ENCODE measurements at places on chromosomes 6 and 20.
A peak's percentile ranks its signal among the peaks of the same experiment; 100 is the strongest.

DNA sequence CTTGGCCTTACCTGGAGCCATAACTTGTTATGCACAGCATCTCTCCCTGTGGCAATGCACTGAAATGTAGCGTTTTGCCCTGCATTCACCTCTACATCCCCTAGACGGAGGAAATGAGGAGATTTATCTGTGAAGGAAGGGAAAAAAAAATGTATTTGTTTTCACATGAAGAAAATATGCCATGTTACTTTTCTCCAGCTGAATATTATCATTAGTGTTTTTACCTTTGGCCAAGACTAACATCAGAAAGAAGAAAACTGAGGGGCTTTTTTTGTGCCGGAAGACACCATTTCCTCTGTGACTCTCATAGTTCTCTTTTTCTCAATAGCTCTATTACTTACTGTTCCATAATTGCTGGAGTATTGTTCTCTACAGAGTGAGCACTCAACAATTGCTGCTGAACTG lies 280.4 kb downstream of the PTPRK start:
- no peak for DNase-seq

DNA sequence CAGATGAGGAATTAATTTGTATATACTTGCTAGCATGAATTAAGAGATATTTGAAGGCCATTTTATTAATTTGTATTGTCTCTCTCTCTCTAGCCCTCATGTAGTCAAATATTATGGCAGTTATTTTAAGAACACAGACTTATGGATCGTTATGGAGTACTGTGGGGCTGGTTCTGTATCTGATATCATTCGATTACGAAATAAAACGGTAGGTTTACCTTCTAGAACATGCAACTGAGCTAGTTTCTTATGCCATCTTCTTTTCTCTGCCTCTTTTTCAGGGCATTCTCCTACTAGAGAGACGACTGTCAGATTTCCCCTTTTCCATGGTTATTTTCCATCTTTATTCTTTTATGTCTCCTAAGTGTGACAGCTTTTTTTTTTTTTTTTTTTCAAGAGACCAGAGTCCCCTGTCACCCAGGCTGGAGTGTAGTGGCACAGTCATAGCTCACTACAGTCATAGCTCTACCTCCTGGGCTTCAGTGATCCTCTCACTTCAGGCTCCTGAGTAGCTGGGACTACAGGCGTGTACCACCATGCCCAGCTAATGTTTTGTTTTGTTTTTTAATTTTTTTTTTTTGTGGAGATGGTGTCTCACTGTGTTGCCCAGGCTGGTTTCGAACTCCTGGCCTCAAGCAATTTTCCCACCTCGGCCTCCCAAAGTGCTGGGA lies 15.6 kb downstream of the STK4 start:
- peak; percentile 38 for DNase-seq

- DNase-seq, result peak; percentile 37
Measured at GRCh38 chr20:17558154-17558940, 11.5 kb upstream of the DSTN start.

DNA sequence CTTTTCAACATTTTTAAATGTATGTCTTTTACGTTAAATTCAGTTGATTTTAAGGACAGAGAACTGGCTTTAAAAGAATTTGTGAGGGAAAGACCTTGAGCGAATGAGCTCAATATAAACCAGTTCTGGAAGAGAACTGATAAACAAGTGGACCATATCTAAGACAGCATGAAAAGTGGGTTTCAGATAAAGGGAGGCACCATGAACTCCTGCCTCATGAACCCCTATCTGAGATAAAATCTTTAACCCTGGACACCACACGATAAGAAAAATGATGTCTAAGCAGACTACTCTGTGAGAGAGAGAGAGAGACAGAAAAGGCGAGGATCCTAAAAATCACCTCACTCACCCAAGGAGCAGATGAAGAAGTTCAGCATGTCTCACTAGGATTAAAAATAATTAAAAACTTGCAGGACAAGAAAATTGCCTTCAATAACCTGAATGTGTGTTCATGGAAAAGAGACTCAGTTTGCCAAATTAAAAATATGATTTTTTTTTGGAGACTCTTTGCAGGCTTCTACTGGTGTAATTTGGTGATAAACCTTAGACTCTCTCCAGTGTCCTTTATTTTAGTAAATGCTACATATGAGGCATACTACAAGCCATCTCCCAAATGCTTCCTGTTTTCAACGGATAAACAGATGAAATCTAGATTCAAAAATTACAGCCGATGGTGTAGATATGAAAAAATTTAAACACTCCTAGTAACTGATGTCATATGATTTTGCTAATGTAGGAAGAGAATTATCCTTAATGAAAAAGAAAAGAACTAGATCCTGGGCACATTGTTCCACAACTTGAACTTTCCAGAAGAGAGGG lies 299.5 kb downstream of the ADGB start:
- DNase-seq, result no peak

- no peak for DNase-seq
Measured at GRCh38 chr20:60310560-60311349, 352.5 kb downstream of the CDH26 start.

GRCh38 chr20:14445310-14445709 lies 107.9 kb upstream of the FLRT3 start:
- no peak for DNase-seq

DNA sequence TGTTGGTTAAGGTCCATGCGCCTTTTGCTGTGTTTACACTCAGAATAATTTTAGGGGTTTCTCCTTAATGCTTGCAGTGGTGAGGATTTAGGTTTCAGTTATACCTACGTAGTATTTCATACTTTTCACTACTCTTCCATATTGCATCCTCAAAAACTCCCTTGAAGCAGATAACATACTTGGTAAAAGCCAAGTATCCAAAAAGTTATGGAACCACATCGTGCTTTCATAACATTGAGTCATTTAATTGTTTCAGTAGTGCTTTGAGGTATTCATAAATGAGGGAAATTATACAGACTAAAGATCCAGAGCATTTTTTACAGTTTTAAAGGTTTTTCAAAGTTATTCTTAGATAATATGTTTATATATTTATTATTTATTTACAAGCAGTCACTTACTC lies 4.0 kb upstream of the ATXN1 start:
- DNase-seq, result no peak

DNA sequence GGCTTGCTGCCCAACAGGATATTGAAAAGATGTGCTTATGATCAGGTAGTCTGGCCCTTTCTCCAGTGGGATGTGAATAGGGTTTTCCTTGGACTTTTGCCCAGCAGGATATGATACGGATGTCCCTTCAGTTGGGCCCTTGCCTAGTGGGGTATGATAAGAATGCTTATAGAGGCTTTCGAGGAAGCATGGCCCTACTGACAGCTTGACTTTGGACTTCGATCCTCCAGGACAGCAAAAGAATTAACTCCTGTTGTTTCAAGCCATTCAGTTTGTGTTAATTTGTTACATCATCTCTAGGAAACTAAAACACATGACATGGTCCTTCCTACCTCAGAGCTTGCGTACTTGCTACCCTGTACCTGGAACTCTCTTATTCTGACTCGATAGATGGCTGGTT lies 9.7 kb upstream of the ZNF334 start:
- DNase-seq, result no peak

- DNase-seq, result peak; percentile 56
Measured at GRCh38 chr6:3915076-3915791, 66.1 kb downstream of the FAM50B start.

GRCh38 chr6:52523378-52524142 lies 53.3 kb downstream of the TRAM2 start:
- no peak for DNase-seq

DNA sequence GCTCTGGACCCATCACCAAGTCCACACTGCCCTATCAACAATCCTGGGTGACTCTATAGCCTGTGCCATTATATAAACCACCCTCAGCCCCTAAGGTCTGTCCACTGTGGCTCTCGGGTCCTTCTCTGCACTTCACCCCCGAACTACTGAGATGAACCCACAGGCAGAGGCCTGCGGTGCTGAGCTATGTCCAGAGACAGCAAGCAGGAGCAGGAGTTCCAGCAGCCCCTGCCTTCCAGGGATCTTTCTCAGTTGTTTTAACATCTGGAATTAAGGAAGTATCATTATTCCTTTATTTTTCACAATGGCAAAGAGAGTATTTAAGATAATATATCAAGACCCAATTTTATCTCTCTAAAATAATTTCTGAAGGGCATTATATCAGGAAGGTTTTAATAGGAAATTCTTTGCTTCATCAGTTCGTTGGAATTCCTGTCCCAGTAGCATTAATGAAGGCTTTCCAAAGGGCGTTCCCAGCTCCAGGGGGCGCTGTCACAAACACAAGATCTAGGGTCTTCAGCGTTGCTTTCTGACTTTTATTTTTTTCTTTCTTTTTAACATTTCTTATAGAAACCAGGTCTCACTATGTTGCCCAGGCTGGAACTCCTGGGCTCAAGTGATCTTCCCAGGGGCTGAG lies 27.3 kb downstream of the RRBP1 start:
- peak; percentile 17 for DNase-seq

DNA sequence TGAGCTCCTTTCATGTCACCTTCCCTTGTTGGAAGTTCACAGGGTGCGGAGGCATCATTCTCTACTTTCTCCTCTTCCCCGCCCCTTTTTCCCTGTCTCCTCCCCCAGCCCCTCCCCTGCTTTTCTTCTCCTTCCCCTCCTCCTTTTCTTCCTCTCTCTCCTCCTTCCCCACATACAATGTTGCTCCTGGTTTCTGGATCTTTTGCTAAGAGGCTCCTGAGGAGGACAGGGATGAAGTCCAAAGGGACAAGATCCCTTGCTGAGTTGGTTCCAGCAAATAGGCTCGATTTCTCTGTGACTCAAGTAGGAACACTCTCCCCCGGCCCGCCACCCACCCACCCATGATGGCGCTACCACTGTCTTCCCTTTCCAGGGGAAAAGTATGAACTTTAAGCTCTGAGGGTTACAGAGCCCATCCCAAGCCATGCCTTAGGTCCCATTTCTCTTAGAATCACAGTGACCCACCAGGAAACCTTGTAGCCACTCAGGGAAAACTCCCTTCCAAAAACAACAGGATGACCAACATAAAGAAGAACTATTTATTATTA lies 852 bp upstream of the TFEB start:
- no peak for DNase-seq

- no peak for DNase-seq
Measured at GRCh38 chr6:158631678-158632537, 12.6 kb downstream of the DYNLT1 start.

GRCh38 chr20:54221353-54221752 lies 13.5 kb downstream of the PFDN4 start:
- peak; percentile 58 for DNase-seq

GRCh38 chr6:146286961-146287360 lies 256.7 kb upstream of the RAB32 start:
- DNase-seq, result no peak

DNA sequence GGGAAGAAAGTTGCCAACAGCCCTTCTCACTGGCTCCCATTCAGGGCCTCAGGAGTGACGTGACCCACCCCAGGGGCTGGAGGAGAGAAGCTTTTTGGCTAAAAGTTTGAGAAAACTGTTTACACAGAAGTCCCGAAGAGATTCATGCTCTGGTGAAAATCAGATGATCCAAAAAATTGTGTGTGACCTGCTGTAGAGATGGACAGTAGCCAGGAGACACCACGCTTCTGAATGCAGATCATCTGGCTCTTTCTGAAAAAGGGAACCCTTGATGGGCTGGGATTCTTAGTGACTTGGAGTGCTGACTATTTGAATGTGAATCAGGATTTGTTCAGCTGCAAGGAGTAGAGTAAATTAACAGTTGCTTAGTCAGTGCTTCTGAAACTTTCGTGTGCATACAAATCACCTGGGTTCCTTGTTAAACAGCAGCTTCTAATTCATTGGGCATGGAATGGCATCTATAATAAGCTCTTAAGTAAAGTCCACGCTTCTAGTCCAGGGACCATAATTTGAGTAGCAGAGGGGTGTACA lies 265.1 kb downstream of the PREX1 start:
- no peak for DNase-seq

DNA sequence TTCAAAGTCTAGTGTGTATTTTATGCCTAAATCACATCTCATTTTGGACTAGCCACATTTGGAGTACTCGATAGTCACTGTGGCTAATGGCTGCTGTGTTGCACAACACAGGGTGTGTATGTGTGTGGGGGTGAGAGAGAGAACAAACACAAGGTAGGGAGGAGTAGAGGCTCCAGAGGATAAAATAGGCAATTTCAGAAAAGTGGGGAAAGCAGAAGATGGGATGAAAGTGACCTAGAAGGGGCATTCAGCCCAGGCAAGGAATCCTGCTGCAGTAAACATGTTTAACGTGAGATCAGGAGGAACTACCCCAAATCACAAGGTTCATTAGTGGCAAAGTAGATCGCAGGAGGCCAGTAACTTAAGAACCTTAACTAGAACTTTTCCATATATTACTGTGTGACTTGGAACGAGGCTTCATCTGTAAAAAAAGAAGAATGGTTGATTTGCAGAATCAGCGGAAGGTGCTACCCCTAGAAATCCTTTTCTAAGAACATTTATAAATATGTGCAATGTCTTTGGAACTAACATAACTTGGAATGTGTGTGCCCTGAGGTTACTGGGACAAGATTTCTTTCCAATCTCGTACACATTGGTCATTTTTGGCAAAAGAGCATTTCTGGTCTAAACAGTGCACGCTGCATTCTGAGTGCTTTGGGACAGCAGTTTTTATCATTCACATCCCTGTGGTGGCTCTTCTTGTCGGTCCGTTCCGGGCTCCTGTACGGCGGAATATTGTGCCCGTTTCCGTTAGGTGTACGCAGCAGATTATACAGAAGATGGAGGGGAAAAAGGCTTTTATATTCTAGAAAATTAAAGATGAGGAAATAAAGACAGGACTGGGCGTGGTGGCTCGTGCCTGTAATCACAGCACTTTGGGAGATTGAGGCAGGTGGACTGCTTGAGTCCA lies 2.6 kb downstream of the DUSP22 start:
- no peak for DNase-seq
